ENCODE measurements at places on chromosomes 12 and 14.
A peak's percentile ranks its signal among the peaks of the same experiment; 100 is the strongest.

- DNase-seq: no peak
Measured at GRCh38 chr12:65900912-65901672, 76.8 kb downstream of the HMGA2 start.

DNA sequence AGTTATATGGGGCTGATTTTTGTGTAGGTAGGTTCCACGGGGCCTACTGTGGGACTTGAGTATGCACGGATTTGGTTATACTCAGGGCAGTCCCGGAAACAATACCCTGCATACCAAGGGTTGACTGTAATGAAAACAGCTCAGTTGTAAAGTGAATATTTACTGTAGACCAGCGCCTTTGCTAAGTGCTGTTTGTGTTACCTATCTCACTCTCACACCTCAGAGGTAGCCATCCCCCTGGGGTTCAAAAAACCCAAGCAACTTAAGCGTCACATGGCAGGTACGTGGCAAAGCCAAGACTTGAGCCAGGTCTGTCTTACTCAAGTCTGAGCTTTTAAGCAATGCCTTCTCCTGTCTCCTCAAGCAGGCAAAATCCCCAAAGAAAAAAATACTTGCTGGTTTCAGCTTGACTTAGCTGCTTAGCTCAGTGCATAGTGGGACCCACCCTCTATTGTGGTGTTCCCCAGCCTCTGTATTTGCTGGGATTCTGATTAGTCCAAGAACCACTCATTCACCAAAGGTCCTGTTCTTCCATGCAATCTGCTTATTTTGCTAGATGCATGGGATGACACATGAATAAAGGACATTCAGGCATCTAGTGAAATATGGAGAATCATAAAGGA lies 34.2 kb upstream of the STRN3 start:
- DNase-seq: no peak

- DNase-seq: no peak
Measured at GRCh38 chr14:90276646-90277367, 20.5 kb downstream of the PSMC1 start.

- DNase-seq: no peak
Measured at GRCh38 chr14:104571246-104571645, 8.3 kb upstream of the C14orf180 start.

DNA sequence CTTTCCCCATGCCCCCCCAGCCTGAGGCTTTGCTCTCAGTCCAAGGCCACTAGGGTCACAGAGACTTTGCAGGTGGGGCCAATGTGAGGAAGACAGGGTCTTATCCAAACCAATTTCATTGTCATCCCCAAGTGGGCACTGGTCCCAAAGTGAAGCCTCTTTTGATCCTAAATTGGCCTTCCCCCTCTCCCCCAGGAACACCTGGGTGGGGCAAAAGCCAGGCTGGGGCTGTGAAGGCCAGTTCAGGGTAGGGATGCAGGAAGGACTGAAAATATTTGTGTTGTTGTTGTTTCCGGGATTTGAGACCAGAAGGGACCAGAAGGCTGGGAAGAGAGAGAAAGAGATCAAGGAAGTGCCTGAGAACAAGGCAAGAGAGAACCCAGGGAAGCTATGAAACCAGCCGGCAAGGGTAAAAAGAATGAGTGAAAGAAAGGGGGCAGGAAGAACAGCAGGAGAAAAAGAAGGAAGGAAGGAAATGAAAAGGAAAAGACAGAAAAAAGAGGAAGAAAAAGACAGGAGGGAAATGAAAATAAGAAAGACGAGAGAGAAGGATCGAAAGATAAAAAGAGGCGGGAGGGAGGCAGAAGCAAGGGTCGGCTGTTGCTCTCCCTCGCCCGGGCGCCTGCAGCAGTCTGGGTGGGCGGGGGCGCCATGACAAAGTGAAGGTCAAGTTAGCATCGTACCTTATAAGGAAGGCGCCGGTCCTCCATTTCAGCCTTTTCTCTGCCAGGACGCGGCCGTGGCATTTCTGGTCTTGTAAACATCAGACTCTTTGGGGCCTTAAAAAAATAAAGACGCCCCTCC lies 7.4 kb upstream of the HOXC11 start:
- no peak for DNase-seq

GRCh38 chr14:65164068-65164824 lies 61.9 kb upstream of the MAX start:
- peak; percentile 44 for DNase-seq

GRCh38 chr14:23123419-23123818 lies 4.4 kb upstream of the CEBPE start:
- no peak for DNase-seq

- DNase-seq: no peak
Measured at GRCh38 chr14:54908190-54908589, 5.6 kb upstream of the GCH1 start.

GRCh38 chr12:57240926-57241401 lies 10.0 kb downstream of the STAC3 start:
- peak; percentile 80 for DNase-seq

DNA sequence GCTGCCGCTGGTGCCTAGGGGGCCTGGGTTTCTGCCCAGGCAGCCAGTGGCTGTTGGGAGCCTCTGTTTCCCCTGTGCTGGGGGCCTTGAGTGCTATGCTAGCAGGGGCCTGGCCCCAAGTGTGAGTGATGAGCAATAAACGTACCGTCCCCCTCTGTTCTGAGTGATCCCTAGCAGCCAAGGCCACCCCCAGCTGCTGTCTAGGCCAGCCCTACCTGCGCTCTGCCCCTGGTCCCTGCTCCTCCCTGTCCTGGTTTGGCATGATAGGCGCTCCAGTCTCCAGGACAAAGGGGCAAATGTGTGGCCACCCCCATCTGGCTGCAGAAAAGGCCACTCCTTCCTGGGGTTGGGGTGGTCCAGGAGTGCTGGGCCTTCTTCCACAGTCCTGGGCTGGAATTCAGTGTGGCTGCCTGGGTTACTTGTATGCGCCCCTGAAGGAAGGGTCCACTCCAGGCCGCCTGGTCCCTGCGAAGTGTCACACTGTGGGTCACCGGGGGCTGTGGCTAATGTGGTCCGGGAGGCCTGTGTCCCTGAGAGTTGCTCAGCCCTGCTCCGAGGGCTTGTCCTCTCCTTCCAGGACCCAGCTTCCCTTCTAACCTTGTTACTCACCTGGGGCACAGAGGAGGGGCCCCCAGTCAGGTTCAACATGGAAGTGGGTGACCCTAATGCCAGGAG lies 7.0 kb downstream of the TRMT61A start:
- no peak for DNase-seq

- no peak for DNase-seq
Measured at GRCh38 chr14:33776871-33777270, 174.0 kb downstream of the EGLN3 start.

DNA sequence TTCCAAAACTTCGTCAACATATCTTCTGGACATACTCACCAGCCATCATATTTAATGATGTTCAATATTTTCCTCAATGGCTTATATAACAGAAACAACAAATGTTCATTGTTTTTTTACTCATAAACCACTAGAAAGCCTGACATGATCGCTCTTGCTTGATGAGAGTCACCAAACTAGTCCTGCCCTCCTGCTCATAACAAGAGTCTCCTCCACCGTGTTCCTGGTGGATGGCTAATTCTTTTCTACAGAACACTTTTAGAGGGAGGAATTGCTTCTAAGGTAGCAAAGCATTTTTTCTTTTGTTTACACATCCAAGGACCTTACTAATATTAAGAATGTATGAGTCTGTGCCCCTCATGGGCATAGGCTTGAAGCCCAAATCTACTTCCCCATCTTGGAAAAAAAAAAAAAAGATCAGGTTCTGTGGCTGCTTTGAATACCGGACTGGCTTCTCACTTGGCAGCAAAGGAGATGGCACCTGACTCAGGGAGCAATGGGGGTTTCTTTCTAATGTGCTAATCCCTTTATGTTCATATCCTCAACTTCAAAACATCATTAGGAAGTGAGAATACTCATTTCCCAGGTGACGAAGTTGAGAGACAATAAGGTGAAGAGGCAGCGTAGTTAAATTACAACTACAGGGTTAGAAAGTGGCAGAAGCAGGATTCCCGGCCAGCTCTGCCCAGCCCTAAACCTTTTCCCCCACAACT lies 188.8 kb downstream of the EPS8 start:
- DNase-seq: peak; percentile 5

- peak; percentile 19 for DNase-seq
Measured at GRCh38 chr12:94100211-94100627, 48.2 kb upstream of the PLXNC1 start.

DNA sequence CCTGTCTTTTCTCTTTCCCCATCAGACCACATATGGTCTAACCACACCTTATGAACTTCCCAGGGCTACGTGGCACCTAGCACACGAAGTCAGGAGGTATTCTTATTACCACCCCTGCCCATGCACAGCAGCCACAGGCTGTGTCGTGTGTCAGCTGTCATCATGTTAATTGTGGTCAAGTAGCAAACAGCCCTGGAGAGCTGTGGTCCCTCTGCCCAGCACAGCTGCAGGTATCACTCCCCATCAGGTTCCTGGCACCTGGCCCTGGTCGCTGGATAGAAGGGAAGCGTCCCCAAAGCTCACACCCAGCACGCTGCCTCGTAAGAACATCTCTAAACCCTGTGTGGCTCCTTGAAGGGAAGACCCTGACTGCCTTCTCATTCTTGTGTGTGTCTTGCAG lies 45.4 kb downstream of the CLMN start:
- DNase-seq: no peak

DNA sequence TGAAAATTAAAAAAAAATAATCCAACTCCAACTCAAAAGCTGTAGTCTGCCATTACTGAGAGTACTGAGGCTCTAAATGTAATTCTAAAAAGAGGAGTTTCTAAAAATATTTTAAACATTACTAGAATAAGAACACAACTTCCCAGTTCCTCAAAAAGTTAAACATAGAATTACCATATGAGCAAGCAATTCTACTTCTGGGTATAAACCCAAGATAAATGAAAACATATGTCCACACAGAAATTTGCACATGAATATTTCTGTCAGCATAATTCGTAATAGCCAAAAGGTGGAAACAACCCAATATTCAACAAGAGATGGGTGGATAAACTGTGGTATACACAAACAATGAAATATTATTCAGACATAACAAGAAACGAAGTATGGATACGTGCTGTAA lies 15.0 kb upstream of the NR2C1 start:
- no peak for DNase-seq

DNA sequence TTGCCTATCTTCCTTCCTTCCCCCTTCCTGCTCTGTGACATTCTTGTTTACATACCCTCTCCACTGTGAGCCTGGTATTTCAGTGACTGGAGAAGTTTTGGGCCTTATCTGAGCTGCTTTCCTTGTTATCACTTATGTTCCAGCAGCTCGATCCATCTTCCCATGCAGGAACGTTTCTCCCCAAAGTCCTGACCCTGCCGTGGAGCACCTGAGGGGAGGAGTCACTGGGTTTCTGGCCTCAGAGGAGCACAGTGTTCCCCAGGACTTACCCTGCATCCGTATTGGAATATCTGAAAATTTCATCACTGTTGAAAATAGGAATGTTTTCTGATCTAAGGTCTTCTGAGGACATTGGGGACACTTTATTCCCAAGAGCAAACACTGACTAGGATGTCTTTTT lies 141.8 kb downstream of the CACNA1C start:
- DNase-seq: no peak

- DNase-seq: no peak
Measured at GRCh38 chr14:102965282-102965681, 42.8 kb downstream of the AMN start.

GRCh38 chr14:90804292-90805083 lies 11.7 kb downstream of the TTC7B start:
- no peak for DNase-seq

- no peak for DNase-seq
Measured at GRCh38 chr12:108360487-108360886, 21.4 kb upstream of the CMKLR1 start.

DNA sequence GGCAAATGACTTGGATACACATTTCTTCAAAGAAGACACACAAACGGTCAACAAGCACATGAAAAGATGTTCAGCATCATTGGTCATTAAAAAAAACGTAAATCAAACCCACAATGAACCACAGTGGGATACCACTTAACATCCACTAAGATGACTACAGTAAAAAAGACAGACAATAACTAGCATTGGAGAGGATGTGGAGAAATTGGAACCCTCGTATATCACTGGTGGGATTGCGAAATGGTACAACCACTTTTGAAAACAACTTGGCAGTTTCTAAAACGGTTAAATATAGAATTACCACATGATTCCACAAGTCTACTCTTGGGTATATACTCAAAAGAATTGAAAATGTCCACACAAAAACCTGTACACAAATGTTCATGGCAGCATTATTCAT lies 25.2 kb upstream of the PPFIBP1 start:
- no peak for DNase-seq

DNA sequence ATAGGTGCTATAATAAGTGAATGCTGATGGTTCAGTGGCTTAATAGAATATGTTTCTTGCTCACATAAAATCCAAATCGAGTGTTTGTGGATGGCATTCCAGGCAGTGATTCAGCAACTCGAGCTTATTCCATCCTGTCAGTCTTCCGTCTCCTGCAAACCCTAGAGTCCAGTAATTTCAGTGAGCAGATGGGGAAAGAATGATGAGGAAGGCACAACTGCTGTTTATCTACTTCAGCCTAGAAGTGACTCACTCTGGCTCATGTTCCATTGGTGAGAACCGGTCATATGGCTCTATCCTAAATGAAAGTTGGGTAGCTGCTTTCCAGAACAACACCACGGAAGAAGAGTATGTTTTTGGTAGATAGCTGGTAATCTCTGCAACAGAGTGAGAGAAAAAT lies 421.8 kb upstream of the PDE3A start:
- DNase-seq: no peak

GRCh38 chr14:104133496-104133895 lies 4.9 kb upstream of the KIF26A start:
- no peak for DNase-seq

DNA sequence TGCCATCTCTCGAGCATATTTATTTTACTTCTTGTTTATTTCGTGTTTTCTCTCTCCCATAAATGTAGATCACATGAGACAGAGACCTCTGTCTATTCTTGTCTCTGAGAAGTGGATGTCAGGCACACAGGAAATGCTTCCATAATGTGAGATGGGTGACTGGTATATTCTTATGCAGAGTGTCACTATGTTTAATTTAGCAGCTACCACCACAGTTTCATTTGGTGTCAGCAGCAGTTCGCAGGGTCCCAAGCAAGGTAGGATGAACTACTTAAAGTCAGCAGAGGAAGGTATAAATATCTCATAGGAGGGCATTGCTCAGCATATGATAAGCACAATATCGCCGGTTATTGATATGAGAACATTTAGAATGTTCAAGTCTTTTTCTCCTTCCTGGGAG lies 180.9 kb upstream of the CNTN1 start:
- DNase-seq: no peak

DNA sequence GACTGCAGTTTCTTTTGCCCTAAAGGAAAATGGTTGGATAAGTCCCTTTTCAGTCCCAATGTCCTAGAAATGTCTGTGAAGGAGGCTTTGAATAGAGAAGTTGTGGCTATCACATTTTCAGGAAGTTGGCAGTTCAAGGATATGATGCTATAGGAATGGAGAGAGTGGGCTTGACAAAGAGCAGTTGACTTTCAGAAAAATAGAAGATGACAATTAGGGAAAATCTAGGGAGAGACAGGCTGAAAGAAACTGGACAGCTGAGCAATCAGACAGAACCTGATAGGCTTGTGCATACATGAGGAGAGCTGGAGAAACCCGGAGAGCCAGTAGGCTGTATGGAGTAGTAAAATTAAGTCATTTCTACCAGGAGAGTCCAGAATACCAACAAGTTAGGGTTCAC lies 50.5 kb downstream of the LMNTD1 start:
- DNase-seq: no peak

GRCh38 chr12:32501835-32502333 lies 102.5 kb downstream of the FGD4 start:
- DNase-seq: peak; percentile 97

GRCh38 chr12:108190529-108190928 lies 61.4 kb downstream of the WSCD2 start:
- peak; percentile 43 for DNase-seq
